Bone marrow (tissue), 2 donors: ENCODE measurements at places on chromosomes 3 and 15.
A peak's percentile ranks its signal among the peaks of the same experiment; 100 is the strongest.

DNA sequence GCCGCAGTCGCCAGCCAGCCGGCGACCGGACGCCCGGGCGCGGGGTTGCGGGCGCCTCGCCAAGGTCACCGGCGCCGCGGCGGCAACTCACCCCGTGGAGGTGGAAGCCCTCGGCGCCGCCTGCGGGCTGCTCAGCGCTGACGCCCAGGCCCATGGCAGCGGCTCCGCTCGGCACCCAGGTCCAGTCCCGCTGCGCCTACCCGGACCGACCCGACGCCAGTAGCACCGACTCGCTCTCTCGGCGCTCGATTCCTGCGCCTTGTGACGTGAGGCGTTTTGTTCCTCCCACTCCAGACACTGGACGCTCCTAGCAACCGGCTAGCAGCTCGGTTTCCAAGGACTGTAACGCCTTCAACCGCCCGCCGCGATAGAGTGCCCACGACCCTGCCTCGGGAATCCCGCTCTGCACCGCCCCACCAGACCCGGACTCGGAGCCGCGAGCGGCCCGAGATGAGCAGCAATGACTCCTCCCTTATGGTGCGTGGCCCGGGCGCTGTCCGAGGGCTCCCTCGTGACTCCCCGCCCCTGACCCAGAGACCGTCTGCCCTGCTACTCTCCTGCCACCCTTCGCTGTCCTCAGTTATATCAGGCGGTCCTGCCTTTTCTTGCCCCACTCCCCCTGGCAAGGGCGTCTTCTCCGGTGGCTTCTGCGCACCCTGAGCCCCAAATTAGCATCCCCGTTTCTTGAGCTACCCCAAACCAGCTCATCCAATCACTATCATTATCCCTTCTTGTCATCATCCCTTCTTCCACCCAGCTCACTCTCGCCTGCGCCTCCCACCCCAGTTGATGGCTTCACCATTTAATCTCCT, at the start of the genes GORASP1 and TTC21A:
TSS of gene GORASP1 (minus strand) at position 240 of the 812 bp plus-strand sequence. CDS start at position 154, 86 bp downstream.
TSS of gene TTC21A (plus strand) at position 293 of the 812 bp plus-strand sequence. CDS start at position 451, 158 bp downstream.
- DNase-seq: peak; percentile 57

GRCh38 chr3:128472449-128473179, 5.9 kb upstream of the DNAJB8 start:
- DNase-seq: no peak

DNA sequence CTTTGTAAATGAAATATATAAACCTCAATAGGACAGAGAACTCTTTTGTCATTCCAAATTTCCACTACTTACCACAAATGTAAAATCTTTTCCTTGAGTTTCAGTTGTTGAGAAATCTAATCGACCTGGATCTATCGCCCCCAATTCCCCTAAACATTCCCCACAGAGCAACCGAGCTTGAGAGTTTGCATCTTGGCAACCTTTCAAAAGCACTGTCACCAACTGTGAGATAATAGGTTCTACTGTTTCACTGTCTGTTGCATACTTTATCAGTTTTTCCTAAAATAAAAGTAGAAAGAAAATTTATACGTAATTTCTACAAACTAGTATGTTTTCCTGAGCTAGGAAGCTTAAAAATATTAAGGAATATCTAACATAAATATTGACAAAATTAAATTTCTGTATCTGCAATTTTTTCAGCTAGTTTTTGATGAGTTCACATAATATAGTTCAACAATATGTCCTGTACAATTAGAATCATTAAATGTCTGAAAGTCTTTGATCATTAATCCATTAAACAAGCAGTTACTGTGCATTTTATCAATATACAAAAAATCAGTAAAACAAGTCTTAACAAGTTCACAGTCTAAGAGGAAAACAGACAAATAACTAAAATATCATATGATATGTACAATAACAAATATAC, 54.5 kb downstream of the ATR start:
- no peak for DNase-seq

DNA sequence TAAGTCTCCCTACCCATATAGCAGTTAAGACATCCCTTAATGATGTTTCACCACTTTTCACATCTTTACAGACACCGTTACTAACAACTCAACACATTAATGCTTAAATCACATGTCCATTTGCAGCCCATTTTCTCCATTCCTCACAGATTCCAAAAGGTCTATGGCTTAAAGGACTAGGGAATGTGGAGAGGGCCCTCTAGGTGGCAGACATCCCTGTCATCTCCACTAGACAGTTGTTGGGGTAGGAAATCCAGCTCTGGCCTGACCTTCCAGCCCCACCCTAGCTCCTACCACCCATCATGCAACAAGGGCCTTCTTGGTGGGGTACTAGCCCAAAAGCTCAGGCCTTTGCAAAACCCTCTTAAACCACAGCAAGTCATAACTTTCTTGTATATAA, 25.2 kb downstream of the CPEB1 start:
- DNase-seq: no peak

GRCh38 chr15:57427367-57427821, 51.1 kb downstream of the CGNL1 start:
- no peak for DNase-seq
